Stimulated activated CD4-positive, alpha-beta T cell treated with anti-CD3 and anti-CD28 coated beads, Interleukin-4, amount 100 ng/mL, for 1 hour (primary cell): ENCODE measurements at places on chromosomes 12 and 14.

DNA sequence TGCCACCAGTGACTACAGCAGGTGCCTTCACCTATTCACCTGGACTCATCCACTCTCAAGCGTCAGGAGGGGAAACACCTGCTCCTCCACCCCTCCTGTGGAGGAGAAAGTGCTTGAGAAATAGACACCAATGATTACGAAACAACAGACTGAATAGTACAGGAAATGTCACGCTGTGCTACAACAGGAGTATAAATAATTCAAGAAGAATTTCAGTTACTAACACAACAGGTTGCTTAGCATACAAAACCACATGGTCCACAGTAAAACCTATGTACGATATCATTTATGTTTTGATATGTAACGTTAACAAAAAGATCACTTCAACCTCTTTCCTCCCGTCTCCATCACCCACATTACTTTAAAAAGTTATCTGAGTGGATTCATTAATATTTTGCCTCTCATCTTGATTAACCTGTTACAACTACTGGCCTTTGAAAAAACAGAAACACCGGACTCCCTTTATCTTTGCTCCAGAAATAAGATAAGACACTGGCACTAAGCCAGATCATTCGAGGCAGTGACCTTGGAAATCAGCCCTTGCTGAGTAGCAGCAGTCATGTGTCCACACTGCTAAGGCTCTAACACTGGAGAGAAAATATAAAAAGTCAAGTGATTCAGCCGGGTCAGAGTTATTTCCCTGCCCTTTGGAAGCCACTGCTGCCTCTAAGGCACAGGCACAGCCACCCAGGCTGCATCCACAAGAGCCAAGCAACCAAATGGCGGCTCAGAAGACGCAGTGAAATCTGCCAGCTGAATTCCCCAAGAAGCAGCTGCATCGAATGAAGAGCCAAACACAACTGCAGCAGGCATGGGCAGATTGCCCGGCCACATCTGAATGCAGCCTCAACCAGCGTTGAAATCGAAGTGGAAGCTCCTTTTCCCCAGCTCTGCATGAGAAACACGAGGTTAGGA lies 40.9 kb downstream of the NT5DC3 start:
- DNase-seq, result no peak

DNA sequence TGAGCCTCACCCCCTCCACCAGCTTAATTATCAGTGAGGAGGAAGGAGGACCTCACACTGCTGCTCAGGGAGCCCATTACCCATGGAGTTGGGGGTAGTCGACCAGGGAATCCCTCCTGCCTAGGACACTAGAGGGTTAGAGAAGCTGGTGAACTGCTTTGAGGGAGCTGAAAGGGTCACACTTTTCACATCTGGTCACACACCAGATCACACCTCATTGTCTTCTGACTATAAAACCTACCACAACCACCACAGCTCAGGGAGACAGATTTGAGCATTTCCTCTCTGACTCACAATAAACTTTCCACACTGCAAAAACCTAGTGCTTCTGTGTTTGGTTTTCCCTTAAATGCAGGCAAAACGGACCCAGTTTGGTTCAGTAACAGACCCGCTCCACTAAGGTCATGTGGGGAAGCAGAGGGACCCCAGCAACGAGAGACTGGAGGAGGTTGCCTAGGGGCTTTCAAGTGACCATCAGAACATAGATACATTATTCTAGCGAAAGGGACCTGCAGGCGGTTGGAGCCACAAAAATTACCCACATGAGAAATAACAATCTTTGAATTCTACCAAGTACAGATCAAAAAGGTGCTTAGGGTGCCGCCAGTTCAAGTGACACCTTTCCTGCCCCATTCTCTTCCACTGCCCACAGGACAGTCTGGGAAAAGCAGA lies 151.4 kb upstream of the AVPR1A start:
- DNase-seq, result no peak

DNA sequence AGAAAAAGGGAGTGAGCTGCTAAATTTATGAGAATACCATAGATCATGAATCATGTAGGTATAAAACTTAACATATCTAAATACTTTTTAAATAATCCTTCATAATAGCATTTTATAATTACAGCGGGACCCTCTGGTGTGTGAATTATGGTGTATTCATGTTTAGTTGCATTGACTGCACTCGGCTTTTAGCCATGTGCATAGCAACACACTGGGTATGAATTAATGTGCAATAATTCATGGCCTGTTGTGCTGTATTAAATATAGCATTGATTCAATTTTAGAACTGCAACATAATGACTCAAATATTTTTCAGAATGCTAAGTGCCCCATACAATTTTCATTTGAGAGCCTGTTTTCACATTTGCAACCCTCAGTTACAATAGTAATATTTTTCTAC lies 249.6 kb upstream of the G2E3 start:
- no peak for DNase-seq

DNA sequence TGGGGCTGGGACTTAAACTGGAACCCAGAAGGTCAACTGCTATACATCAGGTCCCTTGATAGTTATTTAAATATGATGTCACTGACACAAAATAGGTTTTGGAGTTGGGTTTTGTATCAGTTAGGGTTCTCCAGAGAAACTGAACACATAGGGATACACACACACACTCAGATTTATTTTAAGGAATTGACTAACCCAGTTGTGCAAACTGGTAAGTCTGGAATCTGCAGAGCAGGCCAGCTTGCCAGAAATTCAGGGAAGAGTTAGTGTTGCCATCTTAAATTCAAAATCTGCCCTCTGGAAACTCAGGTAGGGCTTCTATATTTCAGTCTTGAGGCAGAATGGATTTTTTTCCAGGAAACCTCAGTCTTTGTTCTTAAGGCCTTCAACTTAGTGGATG lies 36.9 kb downstream of the MAPK1IP1L start:
- no peak for DNase-seq

- DNase-seq, result no peak
Observed at GRCh38 chr12:7221486-7221885, 32.0 kb downstream of the PEX5 start.

- DNase-seq, result no peak
Observed at GRCh38 chr12:87336814-87337336, 692.3 kb downstream of the C12orf50 start.

GRCh38 chr14:104451474-104451873 lies 128.1 kb upstream of the C14orf180 start:
- DNase-seq, result no peak

- DNase-seq, result no peak
Observed at GRCh38 chr12:62683776-62684569, 217.3 kb downstream of the MON2 start.

DNA sequence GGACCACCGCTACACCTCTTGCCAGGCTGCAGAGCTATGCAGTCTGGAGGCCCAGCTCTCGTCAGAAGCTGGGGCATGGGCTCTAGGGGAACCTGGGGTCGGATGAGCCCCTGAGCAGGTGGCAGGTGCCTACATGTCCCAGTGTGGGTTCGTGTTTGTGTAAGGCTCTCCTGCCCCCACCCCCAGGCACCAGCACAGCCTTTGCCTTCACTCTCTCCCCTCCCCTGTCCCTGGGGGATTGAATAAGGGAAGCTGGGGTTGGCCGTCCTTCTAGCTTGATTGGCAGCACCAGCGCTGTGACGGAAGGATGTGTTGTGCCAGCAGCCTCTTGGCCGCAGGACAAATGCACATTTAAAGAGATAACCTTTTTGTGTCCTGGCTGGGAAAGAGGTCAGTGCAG lies 34.8 kb upstream of the TSPAN9 start:
- no peak for DNase-seq

GRCh38 chr14:53325176-53325806 lies 172.2 kb upstream of the DDHD1 start:
- no peak for DNase-seq

GRCh38 chr12:6860116-6860515 lies 7.2 kb upstream of the TPI1 start:
- no peak for DNase-seq

DNA sequence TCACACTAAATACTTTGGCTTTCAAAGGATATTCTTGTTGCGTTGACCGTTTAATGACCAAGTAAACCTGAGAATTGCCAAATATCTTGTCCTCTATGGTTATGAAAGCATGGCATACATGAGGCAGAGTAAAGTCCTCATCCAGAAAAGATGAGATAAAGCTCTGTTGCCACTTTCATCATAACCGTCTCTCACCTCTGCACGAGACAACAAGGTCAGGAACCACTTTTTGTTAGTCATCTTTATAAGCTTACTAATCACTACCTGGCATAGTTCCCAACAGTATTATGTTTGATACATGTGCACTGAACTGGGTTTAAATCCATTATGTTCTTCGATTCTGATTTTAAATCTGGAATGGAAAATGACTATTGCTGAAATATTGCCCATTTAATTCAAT lies 31.3 kb downstream of the PTPRB start:
- no peak for DNase-seq

GRCh38 chr12:80087486-80088213 lies 11.7 kb upstream of the OTOGL start:
- DNase-seq, result no peak

GRCh38 chr14:68759017-68759560 lies 33.8 kb downstream of the ZFP36L1 start:
- DNase-seq, result no peak

GRCh38 chr12:27429606-27430005 lies 16.9 kb upstream of the SMCO2 start:
- no peak for DNase-seq
